ENCODE measurements at places on chromosomes 12 and 14.

DNA sequence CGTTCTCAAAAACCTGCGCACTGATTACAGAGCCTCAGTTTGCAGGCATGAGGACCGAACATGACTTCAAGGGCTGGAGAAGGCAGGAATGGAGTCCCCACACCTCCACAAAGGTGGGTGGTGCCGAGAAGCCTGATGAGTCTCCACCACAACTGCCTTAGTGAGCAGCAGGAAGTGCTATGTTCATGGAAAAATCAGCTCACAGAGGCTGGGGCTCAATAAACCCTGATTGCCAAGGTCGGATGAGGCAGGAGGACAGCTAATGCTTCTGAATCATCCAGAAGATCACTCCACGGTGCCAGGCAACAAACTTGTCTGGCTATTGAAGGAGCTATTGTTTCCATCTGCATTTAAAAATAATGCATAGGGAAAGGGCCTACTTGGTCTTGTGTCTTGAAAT, 31.1 kb downstream of the APPL2 start:
- peaks cover 10% of the 10 kb centered on the region for H3K4me1 ChIP-seq
- peak overlapping the region; percentile 20 for H3K27ac ChIP-seq
- peaks cover 78% of the 10 kb centered on the region for H3K36me3 ChIP-seq
- no peak for DNase-seq
- no peak overlapping the region for H3K4me3 ChIP-seq
- H3K27me3 ChIP-seq = no peaks in the 10 kb centered on the region

GRCh38 chr12:67852701-67853100, 136.5 kb upstream of the IFNG-AS1 start:
- DNase-seq = no peak
- no peak overlapping the region for H3K4me3 ChIP-seq
- no peaks in the 10 kb centered on the region for H3K27me3 ChIP-seq
- no peak overlapping the region for H3K27ac ChIP-seq
- no peaks in the 10 kb centered on the region for H3K4me1 ChIP-seq

GRCh38 chr14:88551094-88551870, 3.5 kb downstream of the PTPN21 start:
- H3K27me3 ChIP-seq = no peaks in the 10 kb centered on the region
- H3K4me3 ChIP-seq = peak overlapping the region; percentile 61
- peak overlapping the region; percentile 55 for H3K27ac ChIP-seq
- peaks cover 45% of the 10 kb centered on the region for H3K4me1 ChIP-seq
- DNase-seq = no peak
- no peaks in the 10 kb centered on the region for H3K36me3 ChIP-seq

GRCh38 chr14:102316338-102316742, 3.2 kb upstream of the ZNF839 start:
- peak overlapping the region; percentile 86 for H3K27ac ChIP-seq
- no peaks in the 10 kb centered on the region for H3K27me3 ChIP-seq
- peaks cover 44% of the 10 kb centered on the region for H3K4me1 ChIP-seq
- DNase-seq = no peak

- H3K27me3 ChIP-seq = no peaks in the 10 kb centered on the region
- H3K4me1 ChIP-seq = no peaks in the 10 kb centered on the region
- no peak overlapping the region for H3K4me3 ChIP-seq
- peaks cover 4% of the 10 kb centered on the region for H3K36me3 ChIP-seq
- no peak overlapping the region for H3K27ac ChIP-seq
- DNase-seq = no peak
Measured at GRCh38 chr14:71060825-71061455, 153.7 kb downstream of the PCNX1 start.

- H3K4me1 ChIP-seq = no peaks in the 10 kb centered on the region
- DNase-seq = no peak
- no peaks in the 10 kb centered on the region for H3K36me3 ChIP-seq
- H3K4me3 ChIP-seq = no peak overlapping the region
- H3K27ac ChIP-seq = no peak overlapping the region
- no peaks in the 10 kb centered on the region for H3K27me3 ChIP-seq
Measured at GRCh38 chr14:101232340-101233020, 328.8 kb upstream of the DIO3 start.

GRCh38 chr12:16606201-16606849, 363 bp upstream of the LMO3 start:
- peak overlapping the region; percentile 82 for H3K27ac ChIP-seq
- H3K4me3 ChIP-seq = peak overlapping the region; percentile 51
- no peaks in the 10 kb centered on the region for H3K27me3 ChIP-seq
- no peak for DNase-seq

Measured in vagina (tissue), 2 donors.